ENCODE measurements at places on chromosomes 1 and 21.
A peak's percentile ranks its signal among the peaks of the same experiment; 100 is the strongest.

- DNase-seq = no peak
Observed at GRCh38 chr1:56901716-56902115, 47.1 kb downstream of the C8A start.

GRCh38 chr1:111097356-111098099, 42.4 kb downstream of the DRAM2 start:
- no peak for DNase-seq

GRCh38 chr1:48761986-48762385, 14.7 kb downstream of the BEND5 start:
- no peak for DNase-seq

- DNase-seq = no peak
Observed at GRCh38 chr1:56645677-56646305, 677 bp downstream of the PRKAA2 start.

- DNase-seq = no peak
Observed at GRCh38 chr1:214377485-214377884, 96.5 kb downstream of the SMYD2 start.

- DNase-seq = no peak
Observed at GRCh38 chr1:219460896-219461815, 151.7 kb downstream of the ZC3H11B start.

DNA sequence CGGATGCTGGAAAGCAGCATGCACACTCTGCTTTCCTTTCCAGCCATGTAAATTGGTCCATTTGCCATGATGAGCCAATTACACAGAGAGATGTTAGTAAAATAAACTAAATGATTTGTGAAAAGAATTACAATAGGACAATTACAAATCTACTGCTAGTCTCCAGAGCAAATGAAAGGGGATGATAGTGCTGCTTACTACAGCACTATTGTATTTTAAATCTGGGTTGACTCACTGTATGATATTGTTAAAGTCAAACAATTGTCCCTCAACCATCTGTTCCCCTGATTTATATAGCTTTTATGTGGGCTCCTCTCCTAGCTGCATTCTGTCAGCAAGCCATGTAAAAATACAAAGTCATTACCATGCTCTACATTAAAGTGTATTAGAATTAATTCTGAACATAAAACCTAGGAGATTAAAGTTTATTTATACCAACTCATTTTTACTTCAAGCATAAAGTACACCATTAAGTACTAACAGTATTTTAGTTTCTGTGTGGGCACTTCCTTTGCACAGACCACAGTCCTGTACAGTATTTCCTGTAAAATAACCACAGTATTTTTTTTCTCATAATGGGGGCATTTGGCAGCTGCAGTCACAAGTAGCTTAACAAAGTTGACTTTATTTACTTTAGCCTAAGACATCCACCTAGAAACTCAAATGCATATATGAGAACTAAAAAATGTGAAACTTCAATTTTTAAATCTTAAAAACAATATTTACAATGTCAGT, 135.8 kb downstream of the VAV3 start:
- DNase-seq = no peak

DNA sequence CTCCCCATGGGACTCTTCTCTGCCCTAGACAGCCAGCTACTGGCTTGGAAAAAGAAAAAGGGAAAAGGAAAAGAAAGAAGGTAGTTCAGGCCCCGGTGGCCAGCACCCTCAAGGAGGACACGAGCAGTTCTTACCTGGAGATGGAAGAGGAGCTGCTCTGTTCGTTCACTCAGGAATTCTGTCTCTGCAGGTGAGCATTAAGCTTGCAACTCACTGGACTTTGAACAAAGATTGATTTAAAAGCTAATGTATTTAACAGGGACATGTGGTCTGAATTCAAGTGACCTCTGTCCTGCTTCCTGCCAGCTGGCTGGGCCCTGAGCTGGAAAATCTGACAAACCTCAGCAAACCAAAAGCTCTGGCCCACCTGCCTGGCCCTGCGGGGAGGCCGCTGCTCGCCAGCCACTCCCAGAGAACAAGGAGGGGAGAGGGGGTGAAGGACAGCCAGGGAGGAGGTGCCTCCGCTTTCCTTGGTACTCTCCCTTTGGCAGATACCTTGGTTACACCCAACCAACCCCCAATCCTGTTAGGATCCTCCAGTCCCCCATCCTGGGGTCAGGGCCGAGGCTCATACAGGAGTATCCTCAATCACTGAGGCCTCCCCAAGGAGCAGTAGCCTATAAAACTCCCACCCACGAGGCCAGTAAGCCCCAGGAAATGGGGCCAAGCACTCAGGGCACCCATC, at the start of gene PDZK1:
Gene PDZK1 (minus strand): TSS at position 186 of the 685 bp plus-strand sequence. CDS start 19,347 bp downstream, outside the sequence.
- DNase-seq = peak; percentile 37

GRCh38 chr1:97632075-97632474, 288.8 kb downstream of the DPYD start:
- no peak for DNase-seq

GRCh38 chr1:160130486-160130885, 14.9 kb downstream of the ATP1A2 start:
- no peak for DNase-seq

- DNase-seq = no peak
Observed at GRCh38 chr1:64472040-64472376, 2.1 kb downstream of the CACHD1 start.

- no peak for DNase-seq
Observed at GRCh38 chr1:114178936-114179335, 25.3 kb upstream of the SYT6 start.

DNA sequence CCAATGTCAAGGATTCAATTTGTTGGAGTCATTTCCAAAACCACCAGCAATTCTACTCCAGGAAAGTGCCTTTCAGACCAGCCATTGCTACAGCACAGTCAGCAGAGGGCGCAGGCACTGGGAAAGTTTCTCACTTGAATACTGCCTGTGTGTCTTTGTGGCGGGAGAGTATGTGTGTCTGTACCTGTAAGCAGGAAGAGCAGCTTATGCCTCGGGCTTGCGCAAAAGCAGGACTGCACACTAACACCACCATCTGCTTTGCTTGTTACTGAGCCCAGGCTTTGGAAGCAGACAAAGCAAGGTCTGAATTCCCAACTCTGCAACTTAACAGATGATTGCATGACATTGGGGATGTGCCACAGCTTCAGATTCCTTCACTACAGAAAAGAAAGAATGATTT, 7.0 kb upstream of the CTSE start:
- DNase-seq = no peak

DNA sequence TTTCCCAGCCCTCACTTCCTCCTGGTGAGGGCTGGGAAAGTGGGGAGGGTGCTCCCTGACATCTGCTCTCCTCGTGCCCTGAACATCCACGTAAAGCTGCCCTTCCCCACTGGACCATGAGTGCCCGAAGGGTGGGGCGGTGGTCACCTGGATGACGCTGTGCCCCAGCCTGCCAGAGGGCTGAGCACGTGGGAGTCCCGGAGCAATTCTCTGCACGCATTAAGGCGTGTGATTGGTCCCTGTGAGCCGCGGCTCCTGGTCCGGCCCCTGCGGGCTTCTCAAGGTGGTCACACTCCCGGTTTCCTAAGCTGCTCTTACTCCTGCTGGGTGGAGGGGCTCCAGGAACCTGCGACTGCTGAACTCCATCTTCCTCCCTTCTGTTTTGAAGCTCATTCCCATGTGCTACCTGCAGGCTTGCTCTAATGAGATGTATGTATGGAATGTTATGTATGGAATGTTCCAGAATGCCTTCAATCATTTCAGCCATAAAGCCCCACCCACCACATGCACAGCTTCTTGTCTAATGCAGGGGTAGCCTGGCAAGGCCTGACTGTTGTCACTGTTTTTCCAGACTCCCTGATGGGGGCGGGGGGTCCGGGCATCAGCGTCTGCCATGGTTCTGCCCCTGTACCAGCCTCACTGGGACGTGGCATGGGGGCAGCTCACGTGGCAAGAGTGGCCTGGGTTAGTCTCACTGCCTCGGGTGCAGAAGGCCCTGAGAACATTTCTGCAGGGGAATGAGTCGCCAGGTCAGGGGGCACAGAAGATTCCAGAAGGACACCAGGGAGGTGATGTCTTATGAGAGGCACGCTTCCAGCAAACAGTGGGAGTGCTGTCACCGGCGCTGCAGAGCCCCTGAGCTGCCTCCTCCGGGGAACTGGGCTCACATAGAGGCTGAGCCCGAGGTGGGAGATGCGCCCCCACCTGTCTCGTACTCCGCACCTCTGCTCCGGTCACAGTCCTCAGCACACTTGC, 19.4 kb downstream of the KRTAP10-1 start:
- DNase-seq = no peak

DNA sequence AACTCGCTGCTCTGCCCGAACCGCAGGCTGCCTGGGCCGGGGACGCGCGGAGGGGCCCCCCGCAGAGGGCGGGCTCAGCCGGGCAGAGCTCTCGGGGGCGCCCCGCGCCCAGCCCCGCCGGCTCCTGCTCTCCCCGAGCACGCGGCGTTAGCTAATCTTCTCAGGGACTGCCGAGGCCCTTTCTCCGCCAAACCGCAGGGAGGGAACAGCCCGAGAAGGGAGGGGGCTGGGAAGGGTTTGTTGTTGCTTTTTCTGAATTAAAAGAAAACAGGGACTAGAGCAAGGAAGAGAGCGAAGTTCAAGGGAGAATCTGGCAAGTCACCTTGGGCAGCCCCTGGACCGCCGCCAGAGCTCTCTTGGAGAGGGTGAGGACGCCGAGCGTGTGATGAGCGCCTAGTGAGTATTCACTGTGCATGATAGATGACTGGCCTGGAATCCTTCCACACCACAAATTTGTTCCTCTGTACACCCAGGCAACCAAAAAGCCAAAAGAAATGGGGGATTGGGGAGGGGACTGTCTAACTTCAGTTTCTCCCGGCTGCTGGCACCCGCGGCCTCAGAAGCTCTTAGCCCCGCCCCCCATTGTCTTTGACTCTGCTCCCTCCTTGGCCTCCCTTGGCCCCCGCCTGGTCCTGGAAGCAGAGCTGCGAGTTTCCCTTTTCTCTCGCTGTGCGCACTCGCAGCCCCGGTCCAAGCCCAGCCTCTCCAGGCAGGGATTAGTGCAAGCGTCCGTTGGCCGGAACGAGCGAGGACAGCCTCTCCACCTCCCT, 19.7 kb upstream of the LMX1A start:
- peak; percentile 85 for DNase-seq

DNA sequence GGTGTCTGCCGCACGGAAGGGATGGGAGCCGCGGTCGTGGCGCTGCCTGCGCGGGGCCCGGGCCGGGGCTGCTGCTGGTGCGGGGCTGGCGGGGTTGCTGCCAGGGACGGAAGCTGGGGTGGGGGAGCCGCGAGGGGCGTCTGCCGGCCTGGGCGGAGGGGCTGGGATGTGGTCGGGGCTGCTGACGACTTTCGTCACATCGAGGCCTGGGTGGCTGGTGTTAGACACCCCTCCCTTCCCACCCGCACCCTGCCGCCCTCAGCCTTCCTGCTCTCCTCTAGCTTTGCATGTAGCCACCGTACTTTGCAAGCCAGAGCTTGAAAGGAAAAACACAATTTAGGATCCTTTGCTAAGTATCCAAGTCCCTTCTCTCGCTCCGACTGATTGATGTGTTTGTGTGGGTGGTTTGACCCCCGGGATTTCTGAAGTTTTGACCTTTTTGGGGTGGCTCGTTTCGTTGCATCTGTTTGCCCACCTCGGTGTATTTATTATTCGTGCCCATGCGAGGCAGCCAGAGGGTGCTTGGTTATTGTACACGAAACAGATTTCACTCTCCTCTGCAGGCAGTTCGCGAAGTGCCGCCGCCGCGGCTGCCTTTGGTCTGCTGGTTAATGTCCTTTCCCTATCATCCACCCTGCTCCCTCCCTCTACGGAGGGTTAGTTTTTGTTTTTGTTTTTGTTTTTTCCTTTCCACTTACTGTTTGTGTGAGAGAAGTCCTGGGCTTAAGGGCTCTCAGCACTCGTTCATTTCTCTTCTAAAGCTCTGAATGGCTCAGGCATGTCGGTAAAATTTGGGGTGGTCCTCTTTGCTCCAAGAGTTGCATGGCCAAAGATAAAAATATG, 868 bp downstream of the C1orf21 start:
- peak; percentile 77 for DNase-seq

- DNase-seq = no peak
Observed at GRCh38 chr1:39332828-39333227, 128.3 kb downstream of the MACF1 start.

GRCh38 chr1:162672622-162673260, 40.5 kb downstream of the DDR2 start:
- no peak for DNase-seq

GRCh38 chr1:97562081-97562480, 358.8 kb downstream of the DPYD start:
- DNase-seq = no peak

GRCh38 chr1:149917571-149918144, at the start of gene SV2A:
Gene SV2A (minus strand): TSS chr1:149917844. CDS start chr1:149913840, 4,004 bp downstream.
- peak; percentile 61 for DNase-seq

DNA sequence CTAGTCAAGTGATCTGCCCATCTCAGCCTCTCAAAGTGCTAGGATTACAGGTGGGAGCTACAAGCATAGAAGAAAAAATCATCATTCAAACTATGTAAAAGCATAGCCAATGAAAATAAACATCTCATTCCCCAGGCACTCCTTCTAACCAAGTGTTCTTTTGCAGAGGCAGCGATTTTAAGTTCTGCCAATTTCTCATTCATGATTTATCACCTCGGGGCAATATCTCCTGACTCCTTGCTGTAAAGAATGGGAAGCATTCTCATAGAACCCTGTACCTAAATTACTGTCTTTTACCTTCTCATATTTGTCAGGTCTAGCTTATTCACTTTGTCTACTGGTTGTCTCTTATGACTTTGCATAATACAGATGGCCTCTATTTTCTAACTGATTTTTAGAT, 32.5 kb upstream of the IVNS1ABP start:
- DNase-seq = no peak

Measured in right kidney (tissue), 9 donors.